ENCODE measurements at places on chromosomes 7 and 10. TPM values are rescaled to one million over a fixed set of nuclear protein-coding genes. Genes with fewer than 3 reads are reported as not detected.

VAX1 gene
- total RNA-seq = not detected

OR6V1 gene
- not detected for total RNA-seq

RAMP3 gene
- 0.63 TPM for total RNA-seq

MACC1 gene
- total RNA-seq = 11.0 TPM

SLC39A12 gene
- total RNA-seq = not detected

PLAC9 gene
- 7.8 TPM for total RNA-seq

GRCh38 chr7:80826520-80827238 lies 92.2 kb downstream of the SEMA3C start:
- no peaks in the 10 kb centered on the region for H3K36me3 ChIP-seq
- no peak for DNase-seq
- no peaks in the 10 kb centered on the region for H3K4me1 ChIP-seq
- H3K4me3 ChIP-seq = no peak overlapping the region
- no peaks in the 10 kb centered on the region for H3K27me3 ChIP-seq

GRCh38 chr7:141461924-141462323 lies 89.3 kb upstream of the AGK start:
- 0 out of 2 replicates have a peak, but pooled peaks cover 2% of the 10 kb centered on the region for H3K4me1 ChIP-seq
- H3K36me3 ChIP-seq = no peaks in the 10 kb centered on the region
- H3K4me3 ChIP-seq = no peak overlapping the region
- no peaks in the 10 kb centered on the region for H3K27me3 ChIP-seq
- H3K27ac ChIP-seq = no peak overlapping the region
- DNase-seq = no peak

- no peak overlapping the region for H3K4me3 ChIP-seq
- H3K27me3 ChIP-seq = no peaks in the 10 kb centered on the region
- DNase-seq = no peak
- H3K4me1 ChIP-seq = no peaks in the 10 kb centered on the region
Observed at GRCh38 chr10:72875250-72876055, 18.1 kb upstream of the OIT3 start.

- no peaks in the 10 kb centered on the region for H3K4me1 ChIP-seq
- no peak overlapping the region for H3K27ac ChIP-seq
Observed at GRCh38 chr7:117061751-117062150, 108.5 kb downstream of the ST7 start.

DNA sequence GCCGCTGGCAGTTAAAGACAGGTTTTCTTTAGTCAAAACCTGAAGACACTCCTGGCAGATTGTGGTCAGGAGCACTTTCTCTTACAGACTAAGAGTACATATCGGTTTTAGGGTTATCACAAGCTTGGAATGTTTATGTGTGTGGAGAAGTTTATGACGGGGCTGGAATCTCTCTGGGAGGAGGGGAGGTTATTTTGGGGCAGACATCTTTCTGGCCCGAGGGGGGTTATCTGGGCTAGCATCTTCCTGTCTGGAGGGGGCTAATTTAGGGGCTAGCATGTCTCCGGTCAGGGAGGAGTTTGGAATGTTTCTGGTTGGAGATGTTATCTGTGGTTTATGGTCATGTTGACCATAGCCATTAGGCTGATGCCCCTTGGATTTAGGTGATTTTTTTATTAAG lies 141.2 kb upstream of the KIF5B start:
- no peak for DNase-seq
- no peak overlapping the region for H3K4me3 ChIP-seq
- no peaks in the 10 kb centered on the region for H3K36me3 ChIP-seq
- H3K27me3 ChIP-seq = no peaks in the 10 kb centered on the region

GRCh38 chr10:102596506-102596971 lies 47.7 kb upstream of the TRIM8 start:
- no peaks in the 10 kb centered on the region for H3K27me3 ChIP-seq
- no peak overlapping the region for H3K27ac ChIP-seq
- DNase-seq = peak; percentile 81
- H3K36me3 ChIP-seq = peaks cover 18% of the 10 kb centered on the region
- H3K4me3 ChIP-seq = no peak overlapping the region

- peaks cover 29% of the 10 kb centered on the region for H3K36me3 ChIP-seq
- H3K4me3 ChIP-seq = no peak overlapping the region
- H3K27me3 ChIP-seq = no peaks in the 10 kb centered on the region
- DNase-seq = no peak
- no peaks in the 10 kb centered on the region for H3K4me1 ChIP-seq
Observed at GRCh38 chr7:50728184-50728583, 54.5 kb downstream of the GRB10 start.

- no peaks in the 10 kb centered on the region for H3K27me3 ChIP-seq
- no peak for DNase-seq
- H3K4me3 ChIP-seq = no peak overlapping the region
- peaks cover 6% of the 10 kb centered on the region for H3K4me1 ChIP-seq
Observed at GRCh38 chr10:85665681-85666080, 700.9 kb downstream of the GRID1 start.

- H3K4me3 ChIP-seq = no peak overlapping the region
- no peaks in the 10 kb centered on the region for H3K4me1 ChIP-seq
- DNase-seq = no peak
- no peaks in the 10 kb centered on the region for H3K36me3 ChIP-seq
- H3K27me3 ChIP-seq = no peaks in the 10 kb centered on the region
Observed at GRCh38 chr7:7329326-7329725, 147.0 kb downstream of the C1GALT1 start.

GRCh38 chr7:21884496-21884895 lies 61.2 kb downstream of the CDCA7L start:
- H3K27me3 ChIP-seq = no peaks in the 10 kb centered on the region
- no peak overlapping the region for H3K27ac ChIP-seq
- no peak overlapping the region for H3K4me3 ChIP-seq

- no peak overlapping the region for H3K4me3 ChIP-seq
- H3K27ac ChIP-seq = no peak overlapping the region
- H3K4me1 ChIP-seq = no peaks in the 10 kb centered on the region
- peaks cover 11% of the 10 kb centered on the region for H3K36me3 ChIP-seq
- H3K27me3 ChIP-seq = no peaks in the 10 kb centered on the region
Observed at GRCh38 chr7:65477326-65477725, 103.7 kb downstream of the ZNF92 start.

GRCh38 chr10:79392506-79393176 lies 45.4 kb downstream of the PPIF start:
- H3K36me3 ChIP-seq = peaks cover under 1% of the 10 kb centered on the region
- no peak overlapping the region for H3K4me3 ChIP-seq
- H3K27me3 ChIP-seq = no peaks in the 10 kb centered on the region
